Liver (tissue), 10 donors: ENCODE measurements at places on chromosomes 2 and 18. TPM values are rescaled to one million over a fixed set of nuclear protein-coding genes. Genes with fewer than 3 reads are reported as not detected.

Gene SCN1A
- not detected for total RNA-seq

Gene NCKAP1
- 64.2 TPM for total RNA-seq

Gene ADD2
- total RNA-seq = 0.08 TPM

Gene MAL
- total RNA-seq = not detected

Gene KHK
- total RNA-seq = 26.1 TPM
